ENCODE measurements at places on chromosomes 13 and 19.
A peak's percentile ranks its signal among the peaks of the same experiment; 100 is the strongest.

- no peak for DNase-seq
Measured at GRCh38 chr13:92143766-92144165, 745.3 kb downstream of the GPC5 start.

DNA sequence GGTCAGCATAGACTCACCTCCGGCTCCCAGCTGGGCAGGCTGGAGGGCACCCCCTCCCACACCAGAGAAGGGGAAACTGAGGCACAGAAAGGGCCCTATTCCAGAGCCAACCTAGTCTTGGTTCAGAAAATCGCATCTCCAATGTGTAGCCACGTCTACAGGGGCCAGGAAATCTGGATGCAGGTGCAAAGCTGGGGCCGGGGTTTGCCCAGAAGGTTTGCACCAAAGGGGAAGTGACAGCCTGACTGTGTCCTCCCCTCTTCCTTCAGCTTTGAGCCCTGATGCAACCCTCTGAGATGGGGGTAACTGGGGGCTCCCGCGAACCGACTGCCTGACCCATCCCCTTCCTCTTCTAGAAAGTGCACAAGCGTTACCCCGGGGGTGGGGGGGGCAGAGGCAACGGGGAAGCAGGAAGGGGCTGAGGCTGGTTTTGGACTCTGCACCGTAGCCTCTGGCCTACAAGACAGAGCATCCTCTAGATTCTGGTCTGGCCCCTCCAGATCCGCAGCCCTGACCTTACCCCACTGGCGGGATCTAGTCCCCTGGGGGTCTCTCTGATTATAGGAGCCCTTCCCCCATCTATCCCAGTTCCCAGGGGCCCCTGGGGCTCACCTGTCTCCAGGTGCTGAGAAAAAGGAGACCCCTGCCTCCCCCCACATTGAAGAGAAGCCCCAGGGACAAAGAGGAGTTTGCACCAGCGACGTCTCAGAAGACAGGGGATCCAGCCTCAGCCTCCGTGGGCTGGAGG is 1.1 kb upstream of the ONECUT3 start:
- no peak for DNase-seq

DNA sequence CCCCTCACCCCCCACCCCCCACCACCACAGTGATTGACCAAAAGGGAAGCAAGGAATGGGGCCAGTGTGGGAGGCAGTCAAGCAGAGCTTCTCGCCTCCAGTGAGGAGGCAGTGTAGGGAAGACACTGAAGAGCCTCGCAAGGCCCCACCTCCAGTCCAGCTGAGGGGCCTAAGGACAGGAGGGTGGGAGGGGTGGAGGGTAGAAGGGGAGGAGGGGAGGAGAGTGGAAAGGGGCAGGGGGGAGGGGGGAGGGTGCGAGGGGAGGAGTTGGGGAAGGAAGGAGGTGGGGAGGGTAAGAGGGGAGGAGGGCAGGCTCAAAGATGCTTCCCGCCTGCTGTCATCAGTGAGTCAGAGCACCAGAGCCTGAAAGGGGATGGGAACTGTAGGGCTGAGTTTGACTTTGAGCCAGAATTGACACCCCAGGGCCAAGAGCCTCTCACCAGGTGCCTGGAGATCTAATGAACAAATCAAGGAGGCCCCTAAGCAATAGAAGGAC is 786.2 kb downstream of the UQCRFS1 start:
- peak; percentile 28 for DNase-seq

- no peak for DNase-seq
Measured at GRCh38 chr13:79870766-79871165, 389.8 kb downstream of the NDFIP2 start.

GRCh38 chr19:5592531-5593342 is 25.0 kb upstream of the TINCR start:
- DNase-seq, result no peak

GRCh38 chr19:11332822-11333221 is 6.6 kb downstream of the RAB3D start:
- DNase-seq, result no peak

DNA sequence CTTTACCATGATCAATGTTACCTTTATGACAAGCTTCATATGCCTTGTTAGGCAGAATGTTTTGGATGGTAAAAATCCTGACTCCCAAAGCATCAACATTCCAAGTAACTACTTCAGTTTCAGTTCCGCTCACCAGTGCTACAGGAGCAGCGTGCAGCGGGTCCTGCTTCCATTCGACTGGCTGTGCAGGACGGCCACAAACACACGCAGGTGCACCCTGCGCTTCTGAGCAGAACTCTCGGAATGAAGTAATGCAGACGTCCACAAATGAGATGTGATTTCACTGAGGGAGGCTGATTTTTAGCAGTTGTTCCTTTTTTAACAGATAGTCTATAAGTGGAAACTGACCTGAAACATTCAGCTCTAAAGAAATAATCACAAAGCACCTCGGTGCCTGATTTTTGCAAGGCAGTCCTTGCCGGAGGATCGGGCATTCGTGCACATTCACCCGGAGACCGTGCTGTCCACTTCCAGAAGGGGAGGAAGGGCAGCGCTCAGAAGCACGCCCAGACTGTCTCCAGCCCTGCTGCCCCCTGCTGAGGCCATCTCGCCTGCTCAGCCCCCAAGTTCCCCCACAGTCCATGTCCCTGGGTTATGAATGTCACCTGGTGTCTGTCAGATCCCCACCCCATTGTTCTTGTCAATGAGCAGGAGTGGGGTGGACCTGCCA is 85.8 kb downstream of the RAB20 start:
- DNase-seq, result no peak

GRCh38 chr19:58393725-58394033 is 1.8 kb upstream of the RNF225 start:
- DNase-seq, result no peak

GRCh38 chr13:47896546-47896945 is 104.5 kb downstream of the SUCLA2 start:
- DNase-seq, result no peak

- no peak for DNase-seq
Measured at GRCh38 chr13:25490236-25490635, 118.5 kb downstream of the ATP8A2 start.

DNA sequence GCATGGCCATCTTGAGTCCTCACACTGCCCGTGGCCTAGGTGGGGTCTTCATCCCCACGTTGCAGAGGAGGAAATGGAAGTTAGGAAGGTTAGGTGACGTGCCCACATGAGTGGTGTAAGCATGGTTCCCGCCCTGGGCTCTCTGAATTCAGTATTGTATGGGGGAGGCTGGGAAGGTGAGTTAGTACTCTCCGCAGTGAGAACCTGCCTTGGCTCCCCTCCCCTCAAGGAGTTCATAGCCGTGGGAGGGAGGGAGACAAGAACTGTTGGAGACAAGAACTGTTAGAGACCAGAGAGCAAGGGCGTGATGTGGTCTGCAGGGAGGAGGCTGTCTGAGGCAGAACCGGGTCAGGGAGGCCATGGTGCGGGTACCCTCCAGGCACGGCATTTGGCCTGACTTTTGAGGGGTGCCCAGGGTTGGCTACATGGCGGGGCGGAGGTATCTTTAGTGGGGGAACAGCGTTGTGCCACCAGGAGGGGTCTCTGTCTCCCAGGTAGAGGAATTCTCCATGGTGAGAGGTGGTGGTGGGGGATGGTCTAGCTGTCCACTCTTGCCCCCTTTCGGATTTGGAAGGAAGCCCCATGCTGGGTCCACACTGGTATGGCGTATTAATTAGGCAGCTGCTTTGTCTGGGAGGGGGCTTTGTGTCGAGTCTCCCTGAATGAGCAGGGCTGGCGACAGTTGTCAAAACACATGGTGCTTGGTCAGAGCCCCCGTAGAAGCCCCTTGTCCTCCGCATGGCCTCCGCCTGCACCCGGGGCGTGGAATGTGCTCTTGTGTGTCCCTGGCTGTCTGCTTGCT is 45.8 kb downstream of the CAPN12 start:
- DNase-seq, result no peak

DNA sequence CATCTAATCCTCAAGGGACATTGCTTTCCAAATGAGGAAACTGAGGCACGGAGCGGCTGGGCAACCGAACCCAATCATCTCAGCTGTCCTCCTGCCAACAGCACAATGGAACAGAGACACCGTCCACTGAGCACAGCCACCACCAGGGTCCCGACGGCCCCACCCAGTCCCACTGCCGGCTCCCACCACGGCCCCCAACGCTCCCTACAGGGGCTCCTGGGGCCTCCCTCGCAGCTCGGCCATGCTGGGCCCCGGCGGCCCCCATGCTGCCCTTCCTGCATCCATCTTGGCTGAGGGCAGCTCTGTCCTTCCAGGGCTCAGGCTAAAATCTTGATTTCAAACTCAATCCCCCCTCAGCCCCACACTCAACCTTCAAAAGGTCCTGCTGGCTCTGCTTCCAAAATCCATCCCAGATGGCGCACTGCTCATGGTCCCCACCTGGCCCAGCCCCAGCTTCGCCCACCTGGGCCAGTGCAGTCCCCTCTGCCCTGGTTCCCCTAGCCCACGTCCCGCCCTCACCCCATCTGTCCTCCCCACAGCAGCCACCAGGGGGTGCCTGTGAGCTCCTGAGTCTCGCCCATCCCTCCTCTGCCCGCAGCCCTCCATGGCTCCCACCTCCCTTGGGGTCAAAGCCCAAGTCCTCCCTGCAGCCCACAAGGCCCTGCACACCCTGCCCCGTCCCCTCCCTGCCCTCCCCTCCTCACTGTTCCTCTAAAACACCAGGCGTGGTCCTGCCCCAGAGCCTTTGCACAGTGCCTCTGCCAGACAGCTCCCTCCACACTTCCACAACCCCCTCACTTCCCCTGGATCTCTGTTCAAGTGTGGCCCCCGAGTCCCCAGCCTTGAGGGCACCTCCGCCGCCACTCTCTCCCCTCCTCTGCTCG is 7.9 kb downstream of the PIP5K1C start:
- DNase-seq, result peak; percentile 52

DNA sequence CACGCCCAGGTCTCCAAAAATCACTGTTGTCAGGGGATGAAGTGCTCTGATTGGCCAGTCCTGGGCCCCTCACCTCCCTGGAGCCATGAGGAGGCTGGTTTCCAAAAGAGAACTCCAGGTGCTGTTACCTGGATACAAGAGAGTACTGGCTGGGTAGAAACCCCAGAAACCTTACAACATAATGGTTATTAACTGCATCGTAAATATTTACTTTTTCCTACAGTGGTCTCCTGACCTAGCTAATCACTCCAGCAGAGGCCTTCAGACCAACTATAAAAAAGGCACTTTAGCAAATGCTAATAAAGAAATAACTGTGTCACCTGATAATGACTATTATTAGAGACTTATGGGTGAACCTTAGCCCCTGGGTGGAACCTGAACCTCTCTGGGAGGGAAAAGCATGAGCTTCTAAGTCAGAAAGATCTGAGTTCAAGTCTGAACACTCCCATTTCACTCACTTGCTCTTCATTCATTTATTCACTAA is 1.5 kb upstream of the IGSF23 start:
- DNase-seq, result no peak

DNA sequence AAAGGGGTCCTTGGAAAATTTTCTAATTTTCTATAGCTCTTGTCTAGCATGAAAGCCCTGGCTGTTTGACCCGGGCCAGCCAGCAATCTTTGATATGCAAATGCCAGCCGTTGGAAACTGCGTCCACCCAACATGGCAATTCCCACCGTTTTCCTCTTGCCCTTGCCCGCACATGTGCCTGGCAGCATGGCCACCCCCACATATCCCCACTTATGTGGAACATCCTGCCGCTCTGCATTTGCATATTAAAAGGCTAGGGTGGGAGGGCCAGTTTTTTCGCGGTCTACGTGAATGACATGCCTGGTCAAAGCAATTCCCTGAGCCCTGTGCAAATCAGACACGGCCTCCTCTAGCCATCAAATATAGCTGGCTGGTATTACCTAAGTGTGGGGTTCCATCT is 110.3 kb upstream of the TDRD3 start:
- no peak for DNase-seq

DNA sequence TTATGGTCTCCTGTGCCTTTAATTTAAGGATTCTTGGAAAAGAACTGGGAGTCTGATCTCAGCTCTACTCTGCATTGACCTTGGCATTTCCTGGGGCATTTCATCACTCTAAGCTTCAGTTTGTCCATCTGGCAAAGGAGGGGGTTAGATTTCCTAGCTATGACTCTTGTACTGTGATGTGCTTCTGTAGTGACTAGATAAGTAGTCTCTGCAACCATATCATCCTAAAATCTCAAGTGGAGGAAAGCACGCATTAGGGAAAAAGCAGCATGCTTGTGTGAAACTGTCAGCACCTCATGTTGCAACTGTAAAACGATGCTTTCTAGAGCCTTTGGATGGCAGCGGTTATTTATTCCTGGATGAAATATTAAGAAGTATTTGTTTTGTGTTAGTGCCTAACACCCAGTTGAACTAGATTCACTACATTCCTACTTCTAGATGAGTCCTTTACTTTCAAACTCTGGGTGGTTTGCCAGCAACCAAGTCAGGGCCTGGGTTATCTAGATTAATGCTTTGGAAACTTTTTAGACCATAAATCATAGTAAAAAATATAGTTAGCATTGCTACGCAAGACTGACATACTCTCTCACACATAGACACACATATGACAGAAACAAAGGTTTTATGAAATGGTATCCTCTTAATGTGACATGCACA is 6.8 kb downstream of the WDFY2 start:
- no peak for DNase-seq

DNA sequence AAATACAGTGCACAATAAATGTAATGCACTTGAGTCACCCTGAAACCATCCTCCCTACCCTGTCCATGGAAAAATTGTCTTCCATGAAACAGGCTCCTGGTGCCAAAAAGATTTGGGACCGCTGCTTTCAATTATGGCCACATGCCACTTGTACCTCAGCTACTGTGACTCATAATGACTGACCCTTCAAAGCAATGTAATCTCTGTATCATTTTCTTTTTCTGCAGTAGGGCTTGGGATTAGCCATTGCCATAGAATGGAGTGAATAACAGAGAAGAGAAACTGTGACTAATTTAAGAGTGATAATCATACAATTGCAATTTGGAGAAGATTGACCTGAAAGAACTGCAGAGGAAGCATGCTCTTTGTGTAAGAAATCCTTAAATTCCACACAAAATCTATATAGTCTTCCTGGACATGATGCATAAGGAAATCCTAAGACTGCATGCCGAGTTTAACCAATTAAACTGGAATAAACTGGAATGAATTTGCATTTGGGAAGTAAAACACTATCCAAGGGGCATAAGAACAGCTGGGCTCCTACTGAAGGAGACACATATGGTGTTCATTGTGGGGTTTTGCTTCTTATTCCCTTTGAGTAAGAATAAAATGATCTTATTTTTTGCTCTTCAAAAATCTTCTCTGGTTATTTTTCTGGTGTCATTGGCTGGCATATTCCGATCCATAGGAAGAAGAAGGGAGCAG is 59.5 kb upstream of the SLC7A1 start:
- DNase-seq, result no peak

GRCh38 chr13:102814025-102814607 is 15.2 kb downstream of the BIVM start:
- DNase-seq, result peak; percentile 67

DNA sequence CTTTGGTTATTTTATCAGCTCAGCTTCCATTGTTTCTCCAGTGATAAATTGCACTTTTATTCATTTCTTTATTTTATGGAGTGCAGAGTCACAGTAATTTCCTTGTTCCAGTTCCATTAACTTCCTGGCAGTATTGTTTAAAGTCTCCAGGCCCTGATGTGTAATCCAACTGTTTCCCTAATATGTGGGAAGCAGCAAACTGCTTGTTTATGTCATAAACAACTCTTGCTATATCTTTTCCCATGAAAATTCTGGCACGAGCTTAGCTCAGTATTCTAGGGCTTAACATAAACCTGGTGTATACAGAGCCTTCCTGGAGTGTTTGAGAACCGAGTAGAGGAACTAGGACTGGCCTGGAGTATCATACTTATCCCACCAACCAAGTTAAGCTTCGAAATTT is 83.5 kb upstream of the ARGLU1 start:
- no peak for DNase-seq
